ENCODE measurements at places on chromosomes 2 and 18. TPM values are rescaled to one million over a fixed set of nuclear protein-coding genes. Genes with fewer than 3 reads are reported as not detected.

SLC14A1 gene
- total RNA-seq = 4.1 TPM

DNA sequence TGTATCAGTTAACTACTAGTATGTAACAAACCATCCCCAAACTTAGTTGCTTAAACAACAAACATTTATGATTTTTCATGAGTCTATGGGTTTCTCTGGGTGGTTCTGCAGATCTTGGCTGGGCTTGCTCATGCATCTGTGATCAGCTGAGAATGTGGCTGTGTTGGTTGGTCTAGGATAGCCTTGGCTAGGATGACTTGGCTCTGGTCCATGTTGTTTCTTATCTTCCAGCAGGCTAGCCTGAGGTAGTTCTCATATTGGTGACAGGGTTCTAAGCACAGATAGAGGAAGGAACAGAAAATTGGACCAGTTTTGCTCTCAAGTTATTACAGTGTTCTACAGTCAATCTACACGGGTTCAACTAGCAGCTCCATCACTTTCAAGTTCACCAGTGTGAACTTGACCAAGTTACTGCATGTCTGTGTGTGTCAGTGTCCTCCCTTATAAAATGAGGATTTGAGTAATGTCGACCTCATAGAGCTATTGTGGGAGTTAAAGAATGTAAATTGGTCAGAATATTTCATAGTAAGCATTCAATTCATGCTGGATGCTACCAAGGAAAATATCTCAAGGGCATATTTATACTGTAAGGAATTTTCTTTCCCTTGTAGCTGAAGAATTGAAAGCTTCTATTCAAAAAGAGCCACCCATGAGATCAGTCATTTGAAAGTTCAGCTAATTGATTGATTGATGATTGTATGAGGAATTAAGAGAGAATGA lies 65.3 kb downstream of the MYO3B start:
- no peak for DNase-seq

DNA sequence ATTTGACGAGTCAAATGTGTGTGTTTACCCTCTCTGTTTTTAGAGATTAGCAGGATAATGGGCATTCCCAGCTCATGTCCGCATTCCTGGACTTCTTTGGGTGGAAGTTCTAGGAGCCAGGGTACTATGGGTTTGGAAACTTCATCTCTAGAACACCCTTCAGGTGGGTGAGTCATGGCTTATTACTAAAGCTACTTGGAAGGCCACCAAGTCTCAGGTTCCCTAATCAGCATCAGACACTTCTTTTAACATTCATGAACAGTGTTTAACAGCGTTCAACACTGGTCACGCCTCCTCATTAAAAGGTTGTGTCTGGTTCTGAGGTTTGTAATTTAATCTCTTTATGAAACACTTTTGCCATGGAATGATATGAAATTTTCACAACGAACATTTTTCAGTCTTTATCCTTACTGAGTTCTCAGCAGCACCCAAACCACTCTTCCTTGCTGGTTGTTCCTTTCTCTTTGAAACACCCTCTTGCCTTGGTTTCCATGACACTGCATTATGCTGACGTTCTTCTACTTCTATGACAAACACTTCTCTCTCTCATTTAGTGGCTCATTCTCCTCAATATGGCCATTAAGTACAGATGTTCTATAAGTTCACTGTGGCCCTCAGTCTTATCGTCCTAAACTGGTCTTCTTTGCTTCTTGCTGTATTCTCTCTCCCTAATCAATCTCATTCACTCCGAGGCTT lies 49.3 kb downstream of the MMADHC start:
- DNase-seq = no peak

DNA sequence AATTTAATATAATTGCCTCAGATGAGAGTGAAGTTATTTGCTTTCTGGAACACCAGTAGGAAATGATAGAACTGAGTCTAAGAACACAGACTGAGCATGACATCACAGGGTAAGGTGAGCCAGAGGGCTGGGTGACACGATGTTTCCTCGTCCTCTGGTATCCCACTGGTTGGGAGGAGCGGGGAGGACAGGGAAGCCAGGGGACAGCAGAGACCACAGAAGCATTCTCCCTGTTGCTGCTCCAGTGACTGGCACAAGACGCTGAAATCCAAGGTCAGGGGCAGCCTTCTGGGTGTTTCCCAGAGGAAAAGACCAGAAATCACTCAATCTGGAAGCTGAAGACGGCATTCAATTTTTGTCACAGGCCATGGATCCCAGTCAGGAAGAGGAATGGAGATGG lies 363.4 kb upstream of the SOX11 start:
- DNase-seq = no peak

GRCh38 chr18:23966909-23967308 lies 47.6 kb upstream of the TTC39C start:
- no peak for DNase-seq

DNA sequence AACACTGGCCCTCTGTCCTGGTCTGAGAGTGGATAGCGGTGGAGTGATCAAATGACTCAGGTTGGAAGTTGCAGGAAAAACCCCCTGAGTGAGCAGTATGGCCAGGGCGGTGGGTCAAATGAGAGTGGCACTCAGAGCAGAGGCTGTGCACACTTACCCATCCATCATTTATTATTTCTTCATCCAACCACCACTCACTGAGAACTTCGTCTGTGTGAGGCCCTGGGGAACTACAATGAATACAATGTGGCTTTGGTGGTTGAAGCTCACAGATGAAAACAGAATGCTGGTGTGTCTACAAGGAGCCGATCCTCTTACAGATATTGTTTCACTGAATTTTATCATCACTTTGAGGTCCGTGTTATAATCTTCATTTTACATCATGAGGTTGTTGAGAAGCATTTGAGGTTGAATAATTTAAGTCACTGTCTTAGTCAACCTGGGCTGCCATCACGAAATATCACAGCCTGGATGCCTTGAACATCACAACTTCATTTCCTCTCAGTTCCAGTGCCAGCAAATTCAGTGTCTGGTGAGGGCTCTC lies 73.4 kb upstream of the ID2 start:
- no peak for DNase-seq

RIT2 gene
- 21.8 TPM for total RNA-seq

DNA sequence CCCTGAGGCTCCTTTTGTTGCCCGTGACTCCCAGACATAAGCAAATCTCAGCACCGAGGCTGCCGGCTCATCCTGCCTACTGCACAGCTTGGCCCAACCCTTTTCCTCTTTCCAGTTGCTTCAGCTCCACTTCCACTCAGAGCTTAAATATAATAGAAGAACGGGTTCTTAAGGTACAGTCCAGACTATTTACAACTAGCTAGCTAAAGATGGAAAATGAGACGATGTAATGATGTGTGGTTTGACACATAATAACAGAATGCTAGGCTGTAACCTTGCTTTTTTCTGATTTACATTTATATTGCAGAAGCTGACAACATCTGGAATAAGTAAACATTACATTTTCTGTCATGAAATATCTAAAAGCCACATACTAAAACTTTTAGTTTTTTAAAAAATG lies 26.9 kb upstream of the ATP9B start:
- DNase-seq = no peak
